ENCODE measurements at places on chromosomes 5 and 9.

DNA sequence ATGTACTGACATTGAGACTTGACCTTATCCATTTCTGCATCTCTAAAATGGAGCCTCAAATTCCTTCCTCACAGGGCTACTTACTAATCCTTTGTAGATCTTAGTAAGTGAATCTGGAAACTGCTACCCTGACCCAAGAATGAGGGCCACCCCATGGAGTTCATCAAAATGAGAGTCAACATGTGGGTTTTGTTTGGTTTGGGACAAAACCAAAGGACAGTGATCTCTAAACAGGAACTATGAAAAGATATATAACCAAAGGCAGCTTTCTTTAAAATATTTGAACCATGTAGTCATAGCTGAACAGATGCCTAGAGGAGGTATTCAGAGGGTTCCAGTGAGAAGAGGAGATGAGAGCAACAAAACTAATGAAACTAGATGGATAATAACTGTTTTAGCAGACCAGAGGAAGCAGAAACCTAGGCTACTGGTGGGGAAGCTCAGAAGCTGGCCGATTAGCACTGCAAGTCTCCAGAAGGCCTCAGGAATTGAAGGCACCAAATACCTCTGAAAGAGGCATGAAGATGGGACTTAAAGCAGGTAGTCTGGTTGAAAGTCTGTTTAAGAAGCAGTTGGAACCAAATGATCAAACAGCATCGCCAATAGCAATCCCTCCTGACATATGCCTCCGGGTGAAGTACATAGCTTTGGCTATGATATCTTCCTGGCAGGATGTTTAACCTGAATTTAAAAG, 45.8 kb downstream of the THOC3 start:
- DNase-seq: no peak

DNA sequence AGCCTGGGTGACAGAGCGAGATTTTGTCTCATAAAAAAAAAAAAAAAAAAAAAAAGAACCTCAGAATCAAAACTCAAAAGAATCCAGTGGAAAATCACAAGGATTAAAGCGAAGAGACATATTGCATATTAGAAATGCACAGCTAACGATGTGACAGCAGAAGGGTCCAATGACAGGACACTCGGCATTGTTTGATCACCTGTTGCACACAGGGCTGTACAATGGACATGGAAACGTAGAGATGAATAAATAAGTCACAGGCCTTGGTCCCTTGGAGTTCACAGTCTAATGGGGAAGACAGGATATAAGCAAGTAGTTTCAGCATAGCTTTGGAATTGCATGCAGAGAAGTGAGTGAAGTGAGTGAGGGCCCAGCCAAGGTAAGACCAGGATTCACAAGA, 25.9 kb upstream of the PIK3R1 start:
- no peak for DNase-seq

- DNase-seq: no peak
Observed at GRCh38 chr9:133067813-133068212, 6.0 kb downstream of the CEL start.

DNA sequence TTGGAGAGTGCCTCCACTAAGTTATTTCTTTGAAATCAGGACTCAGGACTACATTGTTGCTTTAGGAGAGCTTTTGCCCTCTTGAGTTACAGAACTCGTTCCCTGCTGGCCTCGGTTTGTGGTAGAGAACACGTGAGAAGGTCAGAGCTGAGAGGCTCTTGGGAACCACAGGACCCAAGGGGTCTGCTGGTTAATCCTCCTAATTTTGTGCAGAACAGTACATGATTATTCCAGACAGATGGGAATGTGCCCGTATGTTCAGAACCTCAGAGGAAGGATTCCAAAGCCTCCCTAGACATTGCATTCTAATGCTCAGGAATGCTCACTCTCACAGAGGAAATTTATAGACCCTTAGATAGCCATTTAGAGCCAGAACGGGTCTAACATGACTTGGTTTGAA, 25.2 kb upstream of the BASP1 start:
- DNase-seq: no peak

DNA sequence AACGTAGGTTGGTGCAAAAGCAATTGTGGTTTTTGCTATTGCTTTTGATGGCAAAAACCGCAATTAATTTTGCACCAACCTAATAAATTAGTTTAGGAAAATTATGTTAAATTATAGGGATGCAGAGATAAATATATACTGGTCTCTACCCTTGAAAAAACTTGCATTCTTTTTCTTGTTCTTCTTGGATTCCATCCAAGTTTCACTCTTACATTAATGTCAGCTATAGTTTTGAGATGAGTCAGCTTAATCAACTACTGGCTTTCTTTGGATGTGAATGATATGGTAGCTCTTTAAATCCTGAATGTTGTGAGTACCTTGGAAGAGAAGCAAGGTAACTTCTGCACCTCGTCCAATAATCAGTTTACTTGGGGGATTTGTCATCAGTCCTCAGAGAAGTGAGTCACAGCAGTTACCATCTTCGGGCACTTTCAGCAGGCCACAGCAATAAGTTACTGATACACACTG, 549.0 kb upstream of the ZNF608 start:
- DNase-seq: no peak

DNA sequence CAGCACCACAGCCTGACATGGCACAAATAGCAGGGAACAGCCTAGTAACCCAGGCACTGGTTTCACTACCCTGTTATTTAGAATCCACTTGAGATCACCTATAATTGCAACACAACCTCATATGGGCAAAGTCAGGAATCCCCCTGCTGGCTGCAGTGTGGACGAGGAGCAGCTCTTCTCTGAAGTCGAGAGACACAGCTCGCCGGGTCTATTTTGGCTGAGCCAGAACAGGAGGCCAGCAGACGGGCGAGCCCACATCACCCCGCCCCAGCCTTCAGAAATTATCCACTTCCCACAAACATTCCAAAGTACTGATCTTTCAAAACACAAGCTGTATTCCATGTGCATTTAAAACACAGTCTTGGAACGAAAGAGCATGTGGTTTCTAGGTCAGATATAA, 179.0 kb downstream of the ROR2 start:
- no peak for DNase-seq

DNA sequence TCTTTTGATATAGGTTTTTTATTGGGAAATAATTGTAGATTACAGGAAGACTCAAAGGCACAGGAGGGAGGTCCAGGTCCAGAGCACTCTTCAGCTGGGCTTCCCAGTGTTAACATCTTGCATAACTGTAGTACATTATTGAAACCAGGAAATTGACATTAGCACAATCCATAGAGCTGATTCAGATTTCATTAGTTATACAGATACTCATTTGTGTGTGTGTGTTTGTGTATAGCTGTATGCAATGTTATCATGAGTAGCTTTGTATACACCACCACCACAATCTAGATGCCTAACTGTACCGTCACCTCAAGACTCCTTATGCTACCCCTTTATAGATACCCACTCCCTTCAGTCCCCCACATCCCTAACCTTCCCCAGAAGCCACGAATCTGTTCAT, 47.9 kb downstream of the SLC36A1 start:
- no peak for DNase-seq

GRCh38 chr9:128026255-128026772, 40.8 kb downstream of the NAIF1 start:
- peak; percentile 21 for DNase-seq

- DNase-seq: no peak
Observed at GRCh38 chr9:28032268-28032590, 458.9 kb upstream of the C9orf72 start.

DNA sequence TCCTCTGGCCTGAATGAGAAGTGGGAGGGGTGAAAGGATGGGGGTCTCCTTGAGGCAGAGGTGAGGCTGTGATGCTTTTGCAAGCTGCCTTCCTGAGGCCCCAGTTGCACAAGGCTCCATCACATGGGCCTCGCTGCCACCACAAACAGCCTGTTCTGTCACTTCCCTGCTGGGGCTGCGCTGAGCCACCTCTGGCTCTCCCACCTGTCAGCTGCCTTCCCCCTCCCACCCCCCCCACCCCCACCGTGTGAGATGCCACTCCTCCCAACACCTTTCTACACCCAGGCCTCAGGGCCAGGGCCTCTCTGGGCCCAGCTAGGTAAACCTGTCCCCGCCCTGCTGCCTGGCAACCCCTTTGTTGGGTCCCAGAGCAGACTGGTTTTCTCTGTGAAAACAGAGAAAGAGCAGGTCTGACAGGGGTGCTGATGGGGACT, 4.5 kb upstream of the PDLIM4 start:
- no peak for DNase-seq
